Activated CD8-positive, alpha-beta memory T cell treated with anti-CD3 and anti-CD28 coated beads, Interleukin-2, amount 10 ng/mL, durations not matched to agents 7 days and 5 days (primary cell): ENCODE measurements at places on chromosomes 3 and 15. TPM values are rescaled to one million over a fixed set of nuclear protein-coding genes. Genes with fewer than 3 reads are reported as not detected.

DNA sequence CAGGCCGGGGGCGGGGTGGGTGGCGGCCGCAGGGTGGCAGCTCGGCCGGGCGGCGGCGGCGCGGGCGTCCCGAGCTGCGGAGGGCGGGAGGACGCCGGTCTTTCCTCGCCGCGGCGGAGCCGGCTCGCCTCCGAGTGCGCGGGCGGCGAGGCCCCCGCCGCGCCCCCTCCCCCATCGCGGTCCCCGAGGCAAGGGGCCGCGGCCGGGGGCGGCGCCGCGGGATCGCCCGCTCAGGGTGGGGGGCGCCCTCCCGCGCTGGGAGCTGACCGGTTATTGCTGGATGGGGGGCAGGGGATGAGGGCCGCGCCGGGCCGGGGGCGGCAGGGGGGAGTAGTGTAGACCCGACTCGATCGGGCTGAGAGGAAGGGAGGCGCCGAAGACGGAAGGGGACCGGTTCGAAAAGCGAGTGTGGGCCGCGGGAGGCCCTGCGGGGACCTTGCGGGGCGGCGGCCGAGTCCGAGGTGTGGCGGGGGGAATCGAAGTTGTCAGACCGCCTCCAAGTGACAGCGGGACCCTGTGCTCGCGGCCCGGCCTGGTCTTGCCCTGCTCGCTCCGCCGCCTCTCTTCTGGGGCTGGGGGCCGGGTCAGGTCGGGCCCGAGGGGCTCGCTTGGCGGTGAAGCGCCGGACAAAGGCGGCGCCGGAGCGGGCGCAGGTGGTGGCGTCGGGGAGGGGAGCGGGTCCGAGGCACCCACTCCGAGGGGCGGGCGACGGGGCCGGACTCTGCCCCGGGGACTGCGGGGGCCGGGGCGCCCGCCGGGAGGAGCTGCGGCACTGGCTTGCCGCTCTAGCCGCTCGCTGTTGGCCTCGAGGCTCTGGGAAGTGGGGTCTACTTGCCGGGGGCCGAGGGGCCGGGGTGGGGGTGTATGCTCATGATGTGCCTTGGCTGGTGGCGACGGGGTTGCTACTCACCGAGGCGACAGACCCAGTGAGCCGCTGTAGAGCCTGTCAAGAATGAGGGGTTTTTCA, 1.1 kb downstream of the BAHD1 start:
- peak; percentile 47 for DNase-seq

- DNase-seq = no peak
Measured at GRCh38 chr15:90790057-90790456, 72.9 kb downstream of the BLM start.

- DNase-seq = no peak
Measured at GRCh38 chr15:72487070-72487797, 13.1 kb downstream of the ARIH1 start.

DNA sequence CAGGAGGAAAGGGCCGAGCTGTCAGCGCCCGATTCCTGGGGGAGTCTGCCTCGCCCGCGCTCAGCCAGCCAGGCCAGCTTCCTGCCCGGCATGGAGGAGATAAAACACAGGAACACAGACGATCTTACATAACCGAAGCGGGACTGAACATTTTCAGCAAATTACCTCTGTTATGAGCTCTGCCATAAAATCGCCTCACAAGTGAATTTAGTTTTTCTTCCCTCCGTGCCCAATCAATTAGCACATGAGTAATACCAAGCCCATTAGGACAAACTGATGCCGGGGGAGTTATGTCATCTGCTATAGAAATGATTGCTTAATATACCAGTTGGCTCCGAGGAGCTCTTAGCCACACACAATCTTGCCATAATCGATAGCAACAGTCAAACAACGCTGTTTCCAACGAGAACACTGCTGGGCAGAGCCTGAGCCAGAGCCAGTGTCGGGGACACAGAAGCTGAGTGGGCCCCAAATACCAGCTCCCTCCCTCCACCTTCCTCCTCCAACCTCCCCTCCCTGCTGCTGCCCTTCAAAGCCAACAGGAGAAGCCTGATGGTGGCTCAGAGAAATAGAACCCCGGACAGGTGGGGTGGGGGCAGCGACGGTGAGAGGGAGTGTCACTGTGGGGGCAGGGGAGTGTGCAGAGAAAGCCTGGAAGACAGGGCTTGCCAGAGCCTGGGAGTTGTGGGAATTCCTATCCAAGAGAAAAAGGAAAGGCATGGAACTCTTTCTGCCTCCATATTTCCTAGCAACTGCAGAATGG, 279.4 kb upstream of the TLE3 start:
- DNase-seq = peak; percentile 27

GRCh38 chr15:80934761-80935221, 54.8 kb downstream of the MESD start:
- DNase-seq = no peak

- DNase-seq = no peak
Measured at GRCh38 chr3:183918178-183918577, 33.5 kb upstream of the PARL start.

GRCh38 chr15:87557881-87558280, 698.7 kb downstream of the NTRK3 start:
- no peak for DNase-seq

TBCCD1 gene
- 17.5 TPM for total RNA-seq

P2RY12 gene
- not detected for total RNA-seq

RTP1 gene
- not detected for total RNA-seq

ASB14 gene
- not detected for total RNA-seq
